ENCODE measurements at places on chromosomes 1 and 21.

GRCh38 chr1:57615956-57616355 is 192.1 kb upstream of the DAB1 start:
- DNase-seq: no peak

DNA sequence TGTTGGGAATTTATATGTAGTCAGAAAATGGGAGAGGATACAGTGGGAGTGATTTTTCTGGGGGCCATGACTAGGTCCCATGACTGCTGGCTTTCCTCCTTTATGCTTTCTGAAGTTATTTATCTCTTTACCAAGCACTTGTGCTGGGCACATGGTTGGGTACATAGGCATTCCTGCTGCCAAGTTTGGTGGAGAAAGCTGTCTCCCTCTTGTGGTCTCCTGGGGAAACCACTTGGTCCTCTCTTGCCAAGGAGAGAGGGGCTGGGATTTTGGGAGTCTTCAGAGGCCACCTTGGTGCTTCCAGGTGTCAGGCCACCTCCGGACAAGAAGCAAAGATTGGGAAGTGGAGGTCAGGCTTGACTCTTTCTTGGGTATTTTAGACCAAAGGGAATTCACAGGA is 120.2 kb upstream of the KCNE2 start:
- no peak for DNase-seq

GRCh38 chr1:52825868-52826267 is 16.7 kb upstream of the ZYG11A start:
- no peak for DNase-seq

DNA sequence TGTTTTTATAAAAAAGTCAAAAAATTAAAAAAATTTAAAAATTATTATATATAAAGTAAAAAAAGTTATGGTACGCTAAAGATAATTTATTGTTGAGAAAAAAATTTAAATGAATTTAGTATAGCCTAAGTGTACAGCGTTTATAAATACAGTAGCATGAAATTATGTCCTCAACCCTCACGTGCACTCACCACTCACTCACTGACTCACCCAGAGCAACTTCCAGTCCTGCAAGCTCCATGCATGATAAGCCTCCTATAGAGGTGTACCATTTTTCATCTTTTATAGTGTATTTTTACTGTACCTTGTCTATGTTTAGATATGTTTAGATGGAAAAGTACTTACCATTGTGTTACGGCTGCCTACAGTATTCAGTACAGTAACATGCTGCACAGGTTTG is 5.1 kb downstream of the DISC1 start:
- DNase-seq: no peak

DNA sequence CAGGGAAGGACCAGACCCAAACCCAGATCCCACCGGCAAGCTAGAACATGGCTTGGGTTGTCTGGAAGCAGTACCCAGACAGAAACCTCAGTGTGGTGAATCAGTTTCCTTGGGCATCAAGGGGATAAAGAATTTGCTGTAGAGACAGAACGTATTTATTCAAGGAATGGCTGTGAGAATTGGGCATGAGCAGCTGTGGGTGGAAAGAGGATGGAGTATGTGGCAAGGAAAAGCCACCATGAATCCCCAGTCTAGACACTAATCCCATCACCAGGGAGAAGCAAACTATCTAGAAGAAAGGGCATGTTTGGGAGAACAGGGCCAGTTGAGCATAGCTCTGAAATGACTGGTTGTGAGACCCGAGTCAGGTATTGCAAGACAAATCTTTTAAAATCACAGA is 109.2 kb downstream of the TOMM20 start:
- DNase-seq: no peak

DNA sequence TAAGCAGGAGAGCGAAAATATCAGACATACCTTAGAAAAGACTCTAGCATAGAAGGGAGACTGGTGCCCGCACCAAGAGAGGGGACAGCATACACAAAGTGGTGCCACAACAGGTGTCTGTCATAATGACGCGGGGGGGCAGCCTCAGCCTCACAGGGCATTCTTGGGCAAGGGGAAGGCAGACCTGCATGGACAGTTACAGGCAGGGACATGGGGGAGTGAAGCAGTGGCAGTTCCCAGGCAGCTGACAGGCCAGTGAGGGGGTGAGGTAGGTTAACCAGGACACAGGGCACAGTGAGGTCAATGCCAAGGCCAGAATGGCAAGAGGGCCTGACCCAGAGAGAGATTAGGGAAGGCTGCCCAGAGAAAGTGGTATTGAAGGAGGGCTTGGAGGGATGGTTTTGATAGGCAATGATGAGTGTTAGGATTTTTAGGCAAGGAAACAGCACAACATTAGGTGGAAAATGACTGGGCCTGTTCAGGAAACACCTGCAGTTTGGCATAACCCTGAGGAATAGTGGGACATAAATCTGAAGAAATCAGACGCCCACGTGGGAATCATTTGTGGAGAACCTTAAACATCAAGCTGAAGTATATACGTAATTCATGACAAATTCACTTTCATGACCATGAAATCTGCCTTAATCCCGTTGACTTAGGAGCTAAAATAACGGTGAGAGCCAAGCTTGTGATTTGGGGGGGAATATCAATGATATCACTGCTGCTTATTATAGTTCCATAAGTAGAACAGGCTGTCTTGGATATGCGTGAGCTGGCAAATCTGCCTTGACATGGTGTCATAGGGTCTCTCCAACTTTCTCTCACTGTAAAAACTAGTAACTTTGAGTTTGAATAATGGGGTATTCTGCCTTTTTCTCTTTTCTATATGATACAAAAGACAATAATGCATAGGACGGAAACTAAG is 8.9 kb downstream of the PTPN14 start:
- DNase-seq: no peak

GRCh38 chr1:109201123-109201703 is 12.5 kb upstream of the SARS1 start:
- DNase-seq: peak; percentile 54

GRCh38 chr1:88876573-88877365 is 14.6 kb downstream of the GTF2B start:
- DNase-seq: no peak

DNA sequence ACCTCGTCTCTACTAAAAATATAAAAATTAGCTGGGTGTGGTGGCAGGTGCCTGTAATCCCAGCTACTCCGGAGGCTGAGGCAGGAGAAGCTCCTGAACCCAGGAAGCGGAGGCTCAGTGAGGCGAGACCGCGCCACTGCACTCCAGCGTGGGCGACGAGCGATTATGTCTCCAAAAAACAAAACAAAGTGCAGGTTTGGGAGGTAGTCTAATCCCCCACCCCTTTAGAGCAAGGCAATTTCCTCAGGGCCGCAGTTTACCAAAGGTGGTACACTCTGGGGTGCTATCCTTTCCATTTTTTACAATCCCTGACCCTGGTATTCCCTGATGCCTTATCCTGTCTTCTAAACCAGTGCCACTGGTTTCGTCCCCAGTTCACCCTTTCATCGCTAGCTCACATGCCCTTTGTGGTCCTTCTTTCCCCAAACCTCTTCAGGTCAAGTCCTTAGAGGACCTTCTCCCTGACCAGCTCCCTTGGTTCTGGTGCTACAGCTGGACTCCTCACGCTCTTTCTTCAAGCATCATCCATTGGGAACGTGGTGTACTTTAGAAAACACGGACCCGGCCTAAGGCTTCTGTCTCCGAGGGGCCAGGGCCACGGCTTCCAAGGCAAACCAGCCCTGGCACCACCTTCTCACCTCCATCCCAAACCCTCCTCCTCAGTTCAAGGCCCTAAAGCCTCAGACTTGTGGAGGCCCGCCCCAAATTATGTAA is 873 bp downstream of the IFT25 start:
- DNase-seq: no peak

- DNase-seq: no peak
These were observed 916 bp downstream of the F3 start for GRCh38 chr1:94540440-94541245.

GRCh38 chr1:228987286-228987685 is 252.0 kb downstream of the RHOU start:
- DNase-seq: no peak

DNA sequence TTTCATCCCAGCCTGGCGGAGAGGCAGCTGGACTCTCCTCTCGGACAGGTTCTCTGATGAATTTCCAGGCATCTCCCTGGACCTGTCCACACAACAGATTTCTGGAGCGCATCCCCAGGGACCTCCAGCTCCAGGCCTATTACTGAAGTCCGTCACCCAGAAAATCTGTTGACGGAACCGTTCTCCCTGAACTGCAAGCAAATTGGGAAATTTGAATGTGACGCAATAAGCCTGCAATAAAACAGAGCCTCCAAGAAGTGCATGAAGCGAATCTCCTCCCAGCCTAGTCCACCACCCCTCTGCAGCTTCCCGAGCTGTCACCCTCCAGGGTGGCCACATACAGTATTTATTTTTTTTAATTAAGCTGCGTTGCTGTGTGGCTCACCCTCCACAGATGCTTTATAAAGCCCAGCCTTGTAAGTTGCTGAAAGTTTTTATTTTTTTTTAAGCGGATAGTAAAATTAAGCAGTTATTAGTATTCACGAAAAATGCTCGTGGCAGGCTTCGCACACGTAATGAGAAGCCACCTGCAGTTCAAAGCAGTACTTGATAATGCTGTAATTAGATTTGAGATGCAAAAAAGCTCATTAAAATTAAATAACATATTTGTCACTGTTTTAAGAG is 173.3 kb downstream of the CAMTA1 start:
- no peak for DNase-seq

DNA sequence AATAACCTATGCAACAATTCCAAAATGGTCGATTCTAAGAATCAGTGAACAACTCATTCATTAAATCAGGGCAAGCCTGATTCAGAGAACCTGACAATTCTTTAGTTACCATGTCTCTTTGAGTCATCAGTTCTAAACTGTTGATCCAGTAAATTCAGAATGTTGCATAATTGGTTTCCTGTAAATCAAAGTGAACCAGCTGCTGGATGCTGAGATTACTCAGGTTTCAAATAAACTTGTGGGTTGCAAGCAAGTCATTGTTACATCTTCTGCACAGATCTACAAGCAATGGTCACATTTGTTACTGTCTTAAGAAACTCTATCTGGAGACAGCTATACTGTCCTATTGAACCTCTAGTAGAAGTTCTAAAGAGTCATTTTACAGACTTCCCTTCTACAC is 16.5 kb downstream of the PLA2G2D start:
- no peak for DNase-seq
